SK-N-SH (cell line): ENCODE measurements at places on chromosomes 6 and 20. TPM values are rescaled to one million over a fixed set of nuclear protein-coding genes. Genes with fewer than 3 reads are reported as not detected.

- DNase-seq, result no peak
Measured at GRCh38 chr20:57414867-57415592, 23.8 kb downstream of the RBM38 start.

GRCh38 chr6:114739656-114740055 is 396.8 kb upstream of the HS3ST5 start:
- no peak for DNase-seq

DNA sequence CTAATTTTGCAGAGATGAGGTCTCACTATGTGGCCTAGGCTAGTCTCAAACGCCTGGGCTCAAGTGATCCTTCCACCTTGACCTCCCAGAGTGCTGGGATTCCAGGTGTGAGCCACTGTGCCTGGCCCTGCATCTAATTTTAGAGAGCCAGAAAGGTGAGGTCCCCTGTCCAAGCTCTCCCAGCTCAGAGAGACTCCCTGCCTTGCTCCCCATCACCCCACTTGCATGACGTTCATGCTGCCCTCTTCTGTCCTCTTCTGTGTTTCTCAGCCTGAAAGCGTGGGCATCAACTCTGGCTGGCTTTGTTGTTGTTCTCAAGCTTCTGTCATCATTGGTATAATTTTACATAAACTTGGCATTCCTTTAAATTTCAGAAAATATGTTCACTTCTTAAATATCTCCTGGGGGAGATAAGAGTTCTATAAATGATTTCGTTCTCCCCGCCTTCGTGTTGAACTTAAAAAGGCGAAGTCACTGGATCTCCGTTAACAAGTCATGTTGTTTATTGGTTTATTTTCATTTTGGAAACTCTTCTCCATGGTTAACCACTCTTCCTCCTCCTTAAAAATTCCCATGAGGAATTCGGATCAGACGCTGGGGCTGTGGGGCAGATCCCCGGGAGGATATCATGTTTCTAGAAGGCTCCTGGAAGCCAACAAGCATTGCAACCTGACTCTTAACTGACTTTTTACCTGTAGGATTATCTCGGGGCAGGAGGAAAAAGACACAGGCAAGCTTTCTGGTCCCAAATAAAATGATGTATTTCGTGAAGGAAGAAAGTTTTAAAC is 13.2 kb upstream of the PARD6B start:
- no peak for DNase-seq

CST2 gene
- not detected in 2 replicates for polyA plus RNA-seq

OR2J3 gene
- polyA plus RNA-seq, result not detected in 2 replicates

COL11A2 gene
- 0.99 and 1.1 TPM in 2 replicates for polyA plus RNA-seq
